AG09309 (cell line): ENCODE measurements at places on chromosomes 12 and 14.

DNA sequence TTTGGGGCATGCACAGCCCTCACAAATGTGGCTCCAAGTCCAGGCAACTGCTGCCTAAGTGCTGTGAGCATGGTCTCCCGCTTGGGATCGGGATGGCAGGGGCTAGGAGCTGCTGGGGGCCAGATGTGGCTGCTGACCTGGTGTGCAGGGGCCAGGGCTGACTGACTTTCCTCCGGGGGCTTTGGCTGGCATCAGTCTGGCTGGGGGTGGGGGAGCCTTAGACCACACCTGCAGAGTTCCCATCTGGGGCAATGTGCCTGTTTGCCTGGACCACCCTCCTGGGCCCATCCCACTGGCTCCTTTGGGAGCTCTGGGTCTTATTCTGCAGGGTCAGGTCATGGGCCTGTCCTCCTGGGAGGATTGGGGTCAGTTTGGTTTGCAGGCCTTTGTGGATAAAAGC, 90.5 kb downstream of the TSPAN9 start:
- no peak for DNase-seq

GRCh38 chr14:74135426-74135825, 50.7 kb downstream of the LIN52 start:
- peak; percentile 41 for DNase-seq

- DNase-seq = no peak
Measured at GRCh38 chr14:91035855-91036254, 24.6 kb downstream of the RPS6KA5 start.

DNA sequence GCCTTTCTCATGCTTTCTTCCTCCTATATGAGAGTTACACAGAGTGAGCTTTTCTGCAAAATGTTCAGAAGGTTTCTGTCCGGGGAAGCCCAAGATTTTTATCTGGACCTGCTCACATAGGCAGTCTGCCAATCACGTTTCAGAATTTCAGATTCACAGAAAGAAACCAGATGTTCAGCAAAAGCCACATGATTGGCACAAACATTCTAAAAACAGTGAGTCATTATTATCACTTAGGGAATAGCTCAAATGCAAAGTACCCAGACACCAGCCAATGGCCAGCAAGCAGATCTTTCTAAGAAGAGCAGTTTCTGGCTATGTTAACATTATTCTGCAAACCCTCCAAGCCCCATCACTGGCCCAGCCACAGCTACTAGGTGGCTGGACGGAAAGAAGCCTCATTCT, 1558.5 kb upstream of the TMEM132C start:
- peak; percentile 76 for DNase-seq

GRCh38 chr12:43835656-43836474, at the start of gene TMEM117:
TMEM117 (plus strand) TSS chr12:43836081.
- DNase-seq = no peak

DNA sequence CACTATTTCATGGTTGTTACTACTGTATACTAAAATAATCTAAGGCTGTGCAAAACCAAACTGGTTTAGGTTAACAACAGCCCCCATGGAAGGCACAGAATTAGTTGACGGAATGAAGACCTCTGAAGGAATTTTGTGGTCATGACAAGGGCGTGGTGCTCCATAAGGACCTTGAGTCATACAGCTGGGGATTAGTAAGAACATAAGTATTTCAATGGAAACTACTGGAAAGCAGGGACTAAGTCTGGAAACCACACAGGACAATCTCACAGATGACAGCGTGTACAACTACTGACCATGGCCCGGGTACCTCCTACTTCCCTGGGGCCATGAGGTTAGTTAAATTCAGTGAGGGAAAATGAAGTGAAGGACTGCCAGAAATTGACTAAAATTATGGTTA, 98.5 kb upstream of the PLEKHA5 start:
- peak; percentile 46 for DNase-seq
